ENCODE measurements at places on chromosomes 16 and 17. TPM values are rescaled to one million over a fixed set of nuclear protein-coding genes. Genes with fewer than 3 reads are reported as not detected.

The PLLP gene
- total RNA-seq, result 12.4 TPM

The NACA2 gene
- not detected for total RNA-seq

The PRAC1 gene
- not detected for total RNA-seq

The CAVIN1 gene
- total RNA-seq, result 304 TPM

The WSCD1 gene
- total RNA-seq, result not detected

The SAMD14 gene
- 1.1 TPM for total RNA-seq

The HASPIN gene
- 5.0 TPM for total RNA-seq

The CORO7 gene
- 12.3 TPM for total RNA-seq

The PKMYT1 gene
- total RNA-seq, result 86.7 TPM

The C17orf78 gene
- total RNA-seq, result not detected

Data from hair follicular keratinocyte (primary cell).